NT2/D1 (cell line): ENCODE measurements at places on chromosomes 4 and X.

GRCh38 chrX:56812515-56813105 lies 83.6 kb downstream of the NBDY start:
- no peak for DNase-seq

DNA sequence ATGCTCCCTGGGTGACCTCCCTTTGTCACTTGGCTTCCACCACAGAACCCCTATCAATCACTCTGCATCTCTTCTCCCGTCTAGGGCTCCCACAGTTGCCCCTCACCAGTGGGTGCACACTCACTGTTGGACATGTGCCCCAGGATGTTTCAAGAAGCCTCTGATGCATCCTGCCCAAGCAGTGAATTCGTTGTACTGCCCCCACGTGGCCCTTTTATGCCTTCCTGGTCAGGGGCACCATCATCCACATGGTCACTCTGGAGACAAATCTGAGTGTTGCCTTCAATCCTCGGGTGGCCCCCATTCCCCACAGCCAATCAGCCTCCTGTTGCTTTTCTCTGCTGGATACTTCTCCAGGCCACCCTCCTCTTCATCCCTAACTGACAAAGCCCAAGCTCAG lies 12.2 kb downstream of the ITIH6 start:
- no peak for DNase-seq

- no peak for DNase-seq
These were observed 1722.0 kb upstream of the TENM3 start for GRCh38 chr4:180521181-180521580.

GRCh38 chrX:27675493-27675892 lies 85.3 kb downstream of the DCAF8L2 start:
- no peak for DNase-seq

DNA sequence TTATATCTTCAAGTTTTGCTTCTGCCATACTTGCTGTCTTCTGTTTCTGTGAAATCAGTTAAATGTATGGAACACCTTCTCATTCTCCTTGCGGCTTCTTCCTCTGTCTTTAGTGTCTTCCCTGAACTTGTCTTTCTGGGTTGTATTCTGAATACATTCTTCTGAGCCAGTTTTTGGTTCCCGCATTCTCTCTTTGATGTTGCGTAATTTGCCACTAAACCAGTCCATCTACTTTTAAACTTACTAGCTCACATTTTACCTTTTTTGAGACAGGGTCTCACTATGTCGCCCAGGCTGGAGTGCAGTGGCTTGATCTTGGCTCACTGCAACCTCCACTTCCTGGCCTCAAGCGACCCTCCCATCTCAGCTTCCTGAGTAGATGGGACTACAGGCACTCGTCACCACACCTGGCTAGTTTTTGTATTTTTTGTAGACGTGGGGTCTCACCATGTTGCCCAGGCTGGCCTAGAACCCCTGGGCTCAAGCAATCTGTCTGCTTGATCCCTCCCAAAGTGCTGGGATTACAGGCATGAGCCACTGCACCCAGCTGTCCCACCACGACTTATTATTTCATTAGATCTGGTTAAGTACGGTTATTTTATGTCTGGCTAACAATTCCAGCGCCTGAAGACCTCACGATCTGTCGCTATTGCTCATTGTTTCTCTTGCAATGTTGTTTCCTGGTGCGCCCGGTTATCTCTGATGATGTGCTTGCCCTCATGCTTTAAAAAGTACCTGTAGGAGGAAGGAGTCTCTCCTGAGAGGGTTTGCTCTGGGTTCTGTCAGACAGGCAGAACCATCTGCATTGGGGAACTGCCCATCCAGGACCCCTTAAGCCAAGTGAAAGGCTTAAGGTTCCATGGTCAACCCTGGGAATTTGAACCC lies 9.8 kb upstream of the FAM3A start:
- DNase-seq, result no peak
